ENCODE measurements at places on chromosomes 1 and 21.

DNA sequence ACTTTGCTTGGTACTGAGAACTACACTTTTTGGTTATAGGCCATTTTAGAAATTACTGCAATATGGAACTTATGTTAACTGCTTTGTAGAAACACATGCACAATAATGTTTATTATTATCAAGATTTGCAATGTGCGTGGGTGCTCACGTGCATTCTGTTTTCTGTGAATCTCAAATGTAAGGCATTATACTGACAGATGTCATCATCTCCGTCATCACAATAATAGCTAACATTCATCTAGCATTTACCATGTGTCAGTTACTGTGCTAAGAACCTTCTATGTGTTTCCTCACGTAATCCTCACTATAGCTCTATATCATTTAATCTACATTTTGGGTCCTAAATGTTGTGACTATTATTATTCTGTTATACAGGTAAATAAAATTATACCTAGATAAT lies 1214.8 kb upstream of the ADGRL4 start:
- DNase-seq, result no peak

DNA sequence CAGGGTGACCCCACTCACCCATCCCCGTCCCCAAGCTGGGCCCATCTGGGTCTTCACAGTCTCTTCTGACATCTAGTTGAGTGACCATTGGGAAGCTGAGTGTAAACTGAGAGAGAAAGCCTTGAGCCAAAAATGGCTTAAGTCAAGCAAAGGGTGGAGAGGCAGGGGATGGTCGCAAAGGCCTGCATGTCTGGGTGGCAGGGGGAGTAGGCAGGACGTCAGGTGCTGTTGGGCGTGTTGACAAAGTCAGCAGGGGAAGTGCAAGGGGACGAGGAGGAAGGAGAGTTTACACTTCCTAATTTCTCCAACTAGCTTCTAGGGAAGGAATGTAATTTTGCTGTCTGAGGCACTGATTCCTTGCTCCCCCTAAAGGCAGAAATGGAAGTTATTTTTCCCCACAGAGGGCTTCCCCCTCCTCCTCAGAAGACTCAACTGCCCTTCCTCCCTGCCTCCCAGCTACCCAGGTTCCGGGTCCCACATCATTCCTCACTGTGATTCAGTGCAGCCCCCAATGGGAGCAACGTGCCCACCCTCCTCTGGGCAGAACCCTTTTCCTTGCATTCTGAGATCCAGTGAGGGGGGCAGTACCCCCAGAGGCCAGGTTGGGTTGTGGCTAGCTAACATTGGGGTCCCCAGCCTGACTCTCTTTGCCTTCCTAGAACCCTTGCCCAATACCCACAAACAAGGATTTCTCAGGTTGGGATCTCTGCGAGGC lies 1.2 kb upstream of the ADORA1 start:
- DNase-seq, result no peak

GRCh38 chr1:169999331-169999741 lies 75.2 kb downstream of the KIFAP3 start:
- DNase-seq, result peak; percentile 39

DNA sequence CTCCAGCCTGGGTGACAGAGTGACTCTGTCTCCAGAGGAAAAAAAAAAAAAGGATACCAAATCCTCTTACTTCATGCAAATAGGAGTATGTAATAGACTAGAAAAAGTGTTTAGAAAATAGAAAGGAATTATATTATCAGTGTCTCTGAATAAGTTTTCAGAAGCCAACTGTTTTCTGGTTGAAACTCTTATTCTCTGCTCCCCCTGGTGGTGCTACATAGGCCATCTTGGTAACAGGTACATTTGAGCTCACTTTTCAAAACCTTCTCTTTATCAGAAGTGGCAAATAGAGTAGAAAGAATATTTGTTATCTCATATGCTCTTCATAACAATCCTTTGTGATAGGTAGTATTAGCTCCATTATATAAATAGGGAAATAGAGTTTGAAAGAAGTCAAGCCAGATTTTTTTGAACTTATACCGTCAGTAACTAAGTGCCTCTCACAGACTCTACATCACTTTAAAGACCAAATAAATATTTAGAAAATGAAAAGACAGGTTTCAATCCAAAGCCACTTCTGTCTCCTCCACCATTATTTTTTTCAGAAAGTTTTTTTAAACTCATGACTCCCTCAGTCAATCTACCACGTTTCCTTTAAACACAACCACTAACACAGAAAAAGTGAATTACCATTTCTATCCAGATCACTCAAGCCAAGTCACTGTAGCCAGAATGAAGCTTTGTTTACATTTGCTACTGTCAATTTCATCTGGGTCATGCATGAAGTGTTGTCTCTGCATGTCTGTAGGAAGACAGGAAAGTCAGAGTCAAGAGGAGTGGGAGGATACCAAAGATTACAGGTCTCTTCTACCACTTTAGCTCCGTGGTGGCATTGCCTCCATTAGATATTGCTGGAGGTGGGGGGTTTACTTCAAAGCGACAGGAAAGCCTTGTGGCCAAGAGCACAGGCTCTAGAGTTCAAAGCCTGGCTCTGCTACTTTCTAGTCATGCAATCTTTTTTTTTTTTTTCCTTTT lies 45.6 kb downstream of the IL23R start:
- DNase-seq, result no peak

GRCh38 chr1:208499026-208499425 lies 254.8 kb upstream of the PLXNA2 start:
- DNase-seq, result no peak

DNA sequence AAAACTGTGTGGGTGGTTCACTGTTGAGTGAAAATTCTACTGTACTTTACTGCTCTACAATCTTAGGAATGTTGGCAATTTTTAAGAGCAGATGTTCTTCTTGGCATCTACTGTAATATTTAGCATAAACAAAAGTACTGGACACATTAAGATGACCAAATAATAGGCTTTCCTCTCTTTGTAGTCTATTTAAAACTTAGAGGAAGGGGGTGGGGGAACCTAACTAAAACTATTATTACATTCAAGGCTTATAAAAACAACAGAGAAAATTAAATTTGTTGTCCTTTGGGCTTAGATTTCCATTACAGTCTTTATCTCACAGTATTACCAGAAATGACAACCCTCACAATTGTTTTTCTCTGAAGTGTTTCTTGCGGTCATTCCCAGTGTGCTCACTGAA lies 181.2 kb downstream of the PLPPR4 start:
- no peak for DNase-seq

DNA sequence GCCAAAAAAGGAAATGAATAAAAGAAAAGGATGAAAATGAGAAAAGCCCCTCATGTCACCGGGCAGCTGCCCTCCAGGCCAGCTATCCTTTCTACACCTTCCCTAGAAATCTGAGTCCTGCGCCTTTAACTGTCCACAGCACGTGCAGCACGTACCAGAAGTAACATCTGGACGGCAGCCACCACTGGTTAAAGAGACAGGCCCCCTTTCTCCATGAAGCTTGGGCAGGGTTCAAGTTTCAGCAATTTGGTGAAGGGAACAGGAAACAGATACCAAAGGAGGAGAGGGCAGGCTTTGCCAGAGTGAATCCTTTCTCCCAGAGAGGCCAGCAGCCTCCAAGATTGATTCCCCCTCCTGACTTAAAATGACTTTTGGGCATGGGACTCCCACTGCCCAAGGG lies 3.6 kb upstream of the KIAA2013 start:
- no peak for DNase-seq

GRCh38 chr21:29224006-29224405 lies 74.7 kb upstream of the BACH1 start:
- DNase-seq, result no peak

DNA sequence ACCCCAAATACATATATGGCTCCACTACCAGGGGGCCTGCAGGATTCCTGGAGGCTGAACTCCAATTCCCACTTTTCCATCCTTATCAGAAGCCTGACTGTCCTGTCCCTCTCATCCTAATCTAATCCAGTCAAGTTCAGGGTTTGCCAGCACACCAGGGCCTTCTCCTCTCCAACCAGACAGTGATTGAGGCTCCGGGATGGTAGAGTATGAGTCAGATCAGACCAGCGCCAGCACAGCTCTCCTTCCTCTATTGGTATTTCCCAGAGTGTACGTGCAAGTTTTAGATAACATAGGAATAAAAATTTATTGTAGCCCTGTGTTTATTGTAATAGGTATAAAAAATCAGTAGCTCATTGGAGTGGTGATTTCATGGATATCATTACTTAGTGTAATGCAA lies 24.5 kb upstream of the RCSD1 start:
- DNase-seq, result no peak

GRCh38 chr1:19421365-19421764 lies 64.0 kb downstream of the CAPZB start:
- DNase-seq, result no peak

DNA sequence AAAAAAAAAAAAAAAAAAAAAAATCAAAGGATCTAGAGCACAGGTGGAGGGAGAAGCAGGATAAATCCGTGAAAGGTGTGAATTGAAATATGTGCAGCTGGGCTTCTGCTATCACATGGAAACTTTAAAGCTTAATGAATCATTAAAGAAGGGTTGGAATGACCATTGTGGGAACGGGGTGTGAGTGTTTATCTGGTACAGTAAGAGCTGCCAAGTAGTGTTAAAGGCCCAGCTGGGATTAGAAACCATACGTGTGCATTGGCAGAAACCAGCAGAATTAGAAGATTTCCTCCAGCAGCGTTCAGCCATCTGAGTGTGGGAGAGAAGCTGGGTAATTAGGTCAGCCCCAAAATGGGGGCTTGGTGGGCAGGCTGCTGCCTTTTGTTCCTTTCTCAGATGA lies 13.5 kb downstream of the FALEC start:
- DNase-seq, result no peak

- DNase-seq, result no peak
Observed at GRCh38 chr1:59732214-59732955, 82.4 kb upstream of the HOOK1 start.

DNA sequence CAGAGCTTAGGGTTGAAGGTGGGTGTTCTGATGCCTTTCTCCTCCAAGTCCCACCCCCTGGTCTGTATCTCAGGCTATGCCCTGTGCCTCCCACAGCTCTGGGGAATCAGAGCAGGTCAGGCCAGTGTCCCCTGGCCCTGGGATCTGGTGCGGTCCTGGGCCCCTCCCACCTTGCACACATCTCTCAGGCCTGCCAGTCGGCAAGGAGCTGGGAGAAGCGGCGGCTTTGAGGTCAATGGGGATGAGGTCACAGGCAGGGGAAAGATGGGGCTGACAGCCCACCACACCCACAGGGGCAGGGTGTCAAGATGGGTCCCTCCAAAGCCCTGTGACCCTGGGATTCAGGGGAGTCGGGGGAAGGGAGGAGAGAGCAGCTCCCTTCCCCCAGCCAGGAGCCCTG lies 65.4 kb upstream of the CASZ1 start:
- DNase-seq, result no peak

- DNase-seq, result no peak
Observed at GRCh38 chr1:185404291-185404690, 87.2 kb upstream of the IVNS1ABP start.

DNA sequence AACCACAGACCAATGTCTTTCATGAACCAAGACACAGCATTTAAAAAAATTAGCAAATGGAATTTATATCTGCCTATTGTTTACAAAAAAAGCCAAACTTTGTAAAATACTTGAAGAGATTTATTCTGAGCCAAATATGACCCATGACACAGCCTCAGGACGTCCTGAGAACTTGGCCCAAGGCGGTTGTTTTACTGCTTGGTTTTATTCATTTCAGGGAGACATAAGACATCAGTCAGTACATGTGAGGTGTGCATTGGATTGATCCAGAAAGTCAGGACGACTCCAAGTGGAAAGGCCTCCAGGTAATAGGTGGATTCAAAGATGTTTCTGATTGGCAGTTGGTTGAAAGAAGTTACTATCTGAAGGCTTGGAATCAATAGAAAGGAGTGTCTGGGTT lies 1.4 kb upstream of the POFUT2 start:
- no peak for DNase-seq

GRCh38 chr21:42560517-42561179 lies 47.0 kb downstream of the SLC37A1 start:
- DNase-seq, result peak; percentile 23

GRCh38 chr1:55828044-55828443 lies 612.9 kb upstream of the USP24 start:
- no peak for DNase-seq

DNA sequence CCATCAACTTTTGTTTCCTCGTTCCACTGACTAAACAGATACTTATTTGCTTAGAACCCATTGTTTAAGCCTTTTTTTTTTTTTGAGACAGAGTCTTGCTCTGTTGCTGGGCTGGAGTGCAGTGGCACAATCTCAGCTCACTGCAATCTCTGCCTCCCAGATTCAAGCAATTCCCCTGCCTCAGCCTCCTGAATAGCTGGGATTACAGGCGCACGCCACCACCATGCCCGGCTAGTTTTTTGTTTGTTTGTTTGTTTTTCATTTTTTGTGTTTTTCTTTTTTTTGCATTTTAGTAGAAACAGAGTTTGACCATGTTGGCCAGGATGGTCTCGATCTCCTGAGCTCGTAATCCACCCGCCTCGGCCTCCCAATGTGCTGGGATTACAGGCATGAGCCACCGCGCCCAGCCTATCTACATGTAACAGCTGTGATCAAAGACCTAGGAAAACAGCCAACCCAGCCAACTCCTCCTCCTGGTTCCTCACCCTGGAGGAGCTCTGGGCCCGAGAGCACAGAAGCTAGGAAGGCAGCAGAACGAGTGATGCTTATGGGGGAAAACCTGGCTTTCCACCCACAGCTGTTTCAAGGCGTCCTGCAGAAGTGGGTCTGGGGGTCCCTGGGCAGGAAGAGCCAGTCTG lies 32.9 kb downstream of the KCNN3 start:
- peak; percentile 46 for DNase-seq

GRCh38 chr1:16006010-16006409 lies 2.0 kb downstream of the SRARP start:
- DNase-seq, result no peak

- no peak for DNase-seq
Observed at GRCh38 chr1:56034222-56034621, 545.1 kb downstream of the PLPP3 start.

- no peak for DNase-seq
Observed at GRCh38 chr1:93344484-93344883, 1.2 kb upstream of the DR1 start.

DNA sequence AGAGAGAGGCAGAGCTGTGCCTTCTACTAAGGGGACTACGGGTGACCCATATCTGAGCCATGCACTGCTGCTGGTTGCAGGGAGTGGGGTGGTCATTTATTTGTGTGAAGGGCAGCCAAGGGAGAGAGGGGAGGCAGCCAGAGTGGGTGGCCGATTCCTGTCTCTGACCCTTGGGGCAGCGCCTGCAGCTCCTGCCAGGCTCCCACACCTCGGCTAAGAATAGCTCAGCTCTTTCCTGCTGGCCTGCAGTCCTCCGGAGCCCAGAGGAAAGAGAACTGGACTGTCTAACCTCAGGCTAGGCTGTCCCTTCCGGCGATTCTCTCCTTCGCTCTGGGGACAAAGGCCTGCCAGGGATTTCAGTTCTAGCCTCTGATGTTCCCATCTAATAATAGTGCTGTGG lies 11.6 kb upstream of the CD34 start:
- no peak for DNase-seq

Measured in NCI-H524 treated with DMSO at 0.1 percent for 48 hours (cell line).